ENCODE measurements at places on chromosomes 2 and 18.

GRCh38 chr18:23337599-23338444, 115.3 kb upstream of the RIOK3 start:
- peak; percentile 46 for ATAC-seq

GRCh38 chr18:57998461-57998860, 45.6 kb upstream of the NEDD4L start:
- no peak for ATAC-seq

DNA sequence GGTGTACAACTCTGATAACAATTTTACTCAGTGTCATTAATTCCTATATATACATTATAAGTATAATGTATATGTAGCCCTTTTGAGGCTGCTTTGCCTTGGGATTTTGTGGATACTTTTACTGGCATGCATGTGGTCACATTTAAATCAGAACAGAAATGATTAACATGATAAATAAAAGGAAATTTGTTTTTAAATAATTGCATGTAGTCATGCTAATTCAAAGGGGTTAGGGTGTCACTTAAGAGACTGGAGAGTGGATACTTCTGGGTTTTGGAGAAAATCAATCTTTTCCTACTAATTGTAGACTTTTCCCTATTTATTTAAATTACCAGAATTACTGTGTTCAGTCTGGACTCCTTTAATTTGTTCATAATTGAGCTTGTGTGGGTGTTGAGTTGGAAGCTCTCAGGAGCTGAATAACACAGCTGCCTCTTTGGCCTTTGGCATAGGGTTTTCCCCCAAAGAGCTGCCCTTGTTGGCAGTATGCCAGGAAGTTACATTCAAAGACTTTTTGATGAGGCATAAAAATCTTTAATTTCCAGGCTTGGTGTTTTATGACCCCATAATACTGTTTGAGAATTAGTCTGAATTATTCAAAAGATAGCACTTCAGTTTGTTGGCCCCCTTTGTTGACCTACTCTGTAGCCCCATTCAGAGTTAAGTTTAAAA, 484.7 kb upstream of the NRP2 start:
- ATAC-seq: no peak

- no peak for ATAC-seq
These were observed 1.5 kb downstream of the ACSL3 start for GRCh38 chr2:222862106-222862908.

- no peak for ATAC-seq
These were observed 57.0 kb downstream of the ZNF407 start for GRCh38 chr18:74654638-74655037.

- no peak for ATAC-seq
These were observed 8.8 kb upstream of the CRACDL start for GRCh38 chr2:98944775-98945174.

- ATAC-seq: no peak
These were observed 227.9 kb upstream of the SIX2 start for GRCh38 chr2:45237128-45237527.

GRCh38 chr2:181371782-181372645, 85.2 kb upstream of the ITGA4 start:
- ATAC-seq: no peak

- peak; percentile 49 for ATAC-seq
These were observed 63.3 kb upstream of the GALNT5 start for GRCh38 chr2:157194097-157194688.

DNA sequence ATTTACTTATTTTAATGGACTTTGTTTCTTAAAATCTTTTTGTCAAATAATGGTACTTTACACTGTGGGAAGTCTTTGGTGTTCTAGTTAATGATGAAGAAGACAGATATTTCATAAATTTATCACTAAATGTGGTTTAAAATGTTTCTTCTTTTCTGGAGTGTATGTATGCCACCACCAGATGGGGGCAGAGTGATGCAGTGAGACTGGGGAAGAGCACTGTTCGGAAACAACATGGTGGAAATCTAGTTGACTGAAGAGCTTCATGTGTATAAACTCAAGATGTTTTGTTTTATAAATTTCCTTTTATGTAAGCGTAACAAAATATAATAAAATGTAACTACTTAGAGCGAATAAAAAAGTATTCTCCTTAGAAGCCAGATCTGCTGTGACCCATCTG, 195.1 kb downstream of the KCNE4 start:
- ATAC-seq: no peak

Data from activated CD4-positive, CD25-positive, alpha-beta regulatory T cell treated with anti-CD3 and anti-CD28 coated beads, Interleukin-2, amount 50 U/mL, for 24 hours (primary cell).